Stimulated activated CD4-positive, alpha-beta T cell treated with anti-CD3 and anti-CD28 coated beads, Interleukin-12 subunit alpha, Interleukin-12 subunit beta, amount 100 ng/mL, for 4 hours (primary cell): ENCODE measurements at places on chromosomes 5 and 9.

- DNase-seq, result no peak
Observed at GRCh38 chr9:94894094-94894699, 167.7 kb downstream of the AOPEP start.

GRCh38 chr9:135490980-135491464 lies 9.5 kb upstream of the MRPS2 start:
- DNase-seq, result no peak

DNA sequence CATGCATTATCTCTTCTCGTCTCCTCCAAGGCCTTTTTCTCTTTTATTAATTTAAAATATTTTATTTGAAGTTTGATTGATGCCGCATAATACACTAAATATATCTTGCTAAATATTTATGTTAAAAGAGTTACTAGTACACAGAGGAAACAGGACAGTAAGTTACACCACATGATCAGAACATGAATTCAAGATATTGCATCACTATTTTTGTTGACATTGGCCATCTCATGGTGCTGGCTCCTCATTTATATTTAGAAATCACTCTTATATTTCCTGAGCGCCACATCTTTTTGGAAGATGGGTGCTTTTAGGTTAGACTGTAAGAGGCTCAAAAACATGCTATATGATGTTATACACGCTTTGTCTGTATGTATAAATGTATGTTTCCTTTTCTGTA lies 23.0 kb downstream of the SPEF2 start:
- no peak for DNase-seq

GRCh38 chr5:111299067-111299481 lies 74.9 kb downstream of the CAMK4 start:
- no peak for DNase-seq

DNA sequence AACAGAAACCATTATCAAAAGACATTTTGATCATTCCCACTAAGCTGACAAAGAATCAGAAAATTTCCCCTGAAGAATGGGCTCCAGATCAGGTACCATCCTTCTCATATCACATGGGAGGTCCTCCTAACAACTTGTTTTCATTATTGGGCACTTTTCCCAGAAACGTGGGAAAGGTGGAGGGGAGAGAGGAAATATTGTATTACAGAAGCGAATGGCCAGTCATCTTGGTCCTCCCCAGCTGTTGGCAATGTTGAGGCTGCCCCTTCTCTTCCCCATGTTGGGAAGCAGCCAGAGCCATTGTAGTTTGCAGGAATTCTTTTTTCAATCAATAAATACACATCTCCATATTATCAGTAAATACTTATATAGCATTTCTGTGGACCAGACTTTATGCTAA lies 126.2 kb upstream of the ZNF608 start:
- no peak for DNase-seq

- DNase-seq, result no peak
Observed at GRCh38 chr5:132498152-132498551, 7.6 kb upstream of the IRF1 start.

- DNase-seq, result no peak
Observed at GRCh38 chr5:154097031-154097430, 58.3 kb downstream of the MFAP3 start.

GRCh38 chr9:20658677-20659473 lies 25.2 kb upstream of the FOCAD start:
- no peak for DNase-seq

DNA sequence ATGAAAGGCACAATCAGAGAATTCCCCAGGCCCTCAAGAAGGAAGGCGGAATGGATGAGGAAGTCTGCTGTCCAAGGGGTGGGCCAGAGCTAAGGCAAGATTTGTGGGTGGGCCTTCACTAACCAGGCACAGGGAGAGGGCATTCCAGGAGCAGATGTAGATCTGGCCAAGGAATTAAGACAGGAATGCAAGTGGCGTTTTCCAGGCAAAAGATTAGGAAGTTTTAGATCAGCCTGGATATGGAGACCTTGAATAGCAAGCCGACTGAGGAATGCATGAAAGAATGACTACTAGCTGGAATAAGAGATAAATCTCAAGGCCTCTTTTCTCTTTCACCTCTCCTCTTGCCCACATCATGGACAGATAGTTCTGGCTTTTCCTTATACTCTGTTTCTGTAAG lies 68.5 kb downstream of the GHR start:
- DNase-seq, result no peak

GRCh38 chr5:178895615-178896571 lies at the start of gene ZFP2:
TSS of gene ZFP2 (plus strand) at chr5:178895913. CDS start at chr5:178931314, 35,401 bp downstream.
- peak; percentile 42 for DNase-seq

- no peak for DNase-seq
Observed at GRCh38 chr5:73420666-73421065, 27.9 kb downstream of the FOXD1 start.

DNA sequence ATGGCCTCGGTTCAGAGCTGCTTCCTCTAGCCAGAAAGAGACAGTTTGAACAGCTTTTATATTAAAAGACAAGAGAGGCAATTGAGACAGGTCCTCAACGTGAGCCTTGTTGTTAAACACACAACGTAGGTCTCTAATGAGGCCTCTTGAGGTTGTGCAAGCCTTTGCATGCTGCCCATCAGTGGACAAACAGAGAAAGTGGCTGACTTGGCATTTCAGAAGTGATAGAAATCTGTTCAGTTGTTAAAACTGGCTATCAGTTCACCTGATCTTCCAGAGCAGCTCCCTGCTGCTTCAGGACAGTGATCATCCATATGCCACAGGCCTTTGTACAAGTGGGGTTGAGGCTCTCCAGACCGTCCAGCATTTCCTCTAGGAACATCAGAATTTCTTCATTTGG lies 58.8 kb downstream of the MROH2B start:
- DNase-seq, result no peak

DNA sequence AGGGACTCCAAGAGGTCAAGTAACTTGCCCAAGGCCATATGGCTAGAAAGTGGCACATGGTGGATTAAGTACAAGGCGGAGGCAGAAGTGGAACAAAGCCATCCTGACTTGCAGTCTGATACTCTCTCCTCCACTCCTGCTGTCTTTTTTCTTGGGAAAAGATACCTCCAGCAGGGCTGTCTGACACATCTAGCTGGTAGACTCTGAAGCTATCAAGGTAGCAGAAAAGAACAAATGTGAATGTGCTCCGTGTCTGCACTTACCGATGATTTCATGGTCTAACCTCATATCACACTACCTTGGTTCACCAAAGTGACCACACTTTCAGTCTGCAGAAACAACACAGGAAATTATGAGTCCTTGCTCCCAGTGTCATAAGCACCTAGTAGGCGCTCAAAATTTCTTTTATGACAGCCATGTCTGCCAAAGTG lies 284.8 kb downstream of the CRB2 start:
- no peak for DNase-seq

- DNase-seq, result no peak
Observed at GRCh38 chr5:150057996-150058395, 28.4 kb downstream of the CSF1R start.

DNA sequence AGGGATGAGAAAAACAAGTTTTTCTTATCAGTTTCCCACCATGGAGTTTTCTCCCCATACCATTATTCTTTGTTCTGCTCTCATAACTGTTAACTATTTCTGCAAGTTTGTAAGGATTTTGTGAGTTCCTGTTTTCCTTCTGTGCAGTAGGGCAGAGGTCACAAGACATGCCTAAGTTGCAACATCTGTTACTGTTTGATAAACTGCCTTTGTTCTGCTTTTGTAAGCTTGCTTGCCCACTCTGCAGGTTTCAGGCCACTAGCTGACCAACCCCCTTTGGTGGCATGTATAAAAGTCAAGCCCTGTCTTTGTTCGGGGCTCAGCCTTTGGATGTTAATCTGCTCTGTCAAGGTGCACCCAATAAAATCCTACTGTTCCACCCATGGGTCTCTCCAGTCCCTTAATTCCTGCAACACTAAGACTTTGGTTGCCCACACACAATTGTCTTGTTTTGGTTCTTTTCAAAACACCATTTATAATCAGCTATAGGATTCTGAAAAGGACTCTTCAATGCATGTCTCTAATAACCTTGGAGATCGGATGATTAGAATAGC lies 545.4 kb downstream of the CDH9 start:
- no peak for DNase-seq

GRCh38 chr9:92808726-92809451 lies 44.3 kb upstream of the BICD2 start:
- DNase-seq, result peak; percentile 38

DNA sequence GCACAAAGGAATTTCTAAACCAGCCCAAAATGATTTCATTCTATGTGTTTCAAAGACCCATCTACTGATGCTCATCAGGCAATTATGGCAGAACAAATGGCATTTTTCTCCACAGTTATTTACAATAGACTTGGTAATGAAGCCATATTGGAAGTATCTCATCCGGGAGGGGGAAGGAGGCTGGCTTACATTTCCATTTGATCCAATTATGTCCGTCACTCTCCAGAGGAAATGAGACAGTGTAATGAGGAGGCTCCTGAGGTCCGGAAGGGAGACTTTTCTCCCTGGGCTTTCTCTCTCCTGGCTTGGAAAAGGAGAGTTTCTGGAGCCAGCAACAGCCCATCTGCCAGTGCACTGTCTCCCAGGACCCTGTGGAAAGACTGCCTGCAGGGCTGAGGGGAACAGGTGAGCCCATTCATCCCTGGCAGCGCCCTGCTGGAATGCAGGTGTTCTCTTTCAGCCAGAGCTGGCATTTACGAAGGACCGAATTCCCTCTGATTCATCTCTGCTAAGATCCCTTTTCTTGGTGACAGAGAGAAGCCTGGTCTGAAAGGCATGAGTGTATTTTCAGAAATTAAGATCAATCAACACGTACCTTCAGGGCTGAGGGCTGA lies 54.9 kb upstream of the SAP30L start:
- no peak for DNase-seq

GRCh38 chr5:171397190-171397589 lies 9.5 kb downstream of the NPM1 start:
- DNase-seq, result no peak

DNA sequence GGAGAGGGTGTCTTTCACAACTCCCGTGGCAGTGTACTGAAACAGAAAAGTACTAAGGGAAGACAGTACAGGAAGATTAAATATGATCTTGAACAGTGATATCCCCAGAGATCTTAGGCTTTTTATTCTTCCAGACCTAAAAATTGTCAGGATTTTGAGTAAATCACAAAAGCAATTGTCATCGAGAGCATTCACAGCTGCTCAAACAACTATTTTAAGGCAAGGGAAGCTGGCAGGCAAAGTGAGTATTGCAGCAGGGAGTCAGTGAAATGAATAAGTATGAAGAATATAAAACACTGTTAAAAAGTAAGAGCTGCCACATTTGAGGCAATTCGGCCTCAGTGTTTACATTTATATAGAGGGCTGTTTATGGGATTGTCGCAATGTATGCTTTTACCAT lies 479.0 kb downstream of the CAAP1 start:
- no peak for DNase-seq

GRCh38 chr5:136985785-136986475 lies 513.2 kb downstream of the SPOCK1 start:
- DNase-seq, result no peak

DNA sequence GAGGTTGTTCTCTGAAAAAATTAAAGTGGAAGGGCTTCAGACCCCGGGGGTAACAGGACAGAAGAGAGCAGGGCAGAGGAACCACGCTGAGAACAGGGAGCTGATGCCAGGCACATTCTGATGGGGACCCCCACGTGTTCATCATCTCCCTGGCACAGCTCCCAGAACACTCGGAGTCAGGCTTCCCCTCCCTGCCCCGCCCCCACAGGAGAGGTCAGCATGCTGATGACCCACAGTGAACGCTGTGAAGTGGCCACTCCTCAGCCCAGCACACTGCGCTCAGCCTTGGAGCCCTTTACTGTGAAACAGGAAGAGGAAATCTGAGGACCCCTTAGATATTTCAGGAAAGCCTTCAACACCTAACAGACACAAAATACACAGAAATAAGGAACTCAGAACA lies 16.4 kb downstream of the RETREG1 start:
- DNase-seq, result no peak

GRCh38 chr5:169696621-169697510 lies 59.8 kb downstream of the DOCK2 start:
- DNase-seq, result no peak

- DNase-seq, result no peak
Observed at GRCh38 chr5:30918171-30918570, 275.3 kb upstream of the CDH6 start.

DNA sequence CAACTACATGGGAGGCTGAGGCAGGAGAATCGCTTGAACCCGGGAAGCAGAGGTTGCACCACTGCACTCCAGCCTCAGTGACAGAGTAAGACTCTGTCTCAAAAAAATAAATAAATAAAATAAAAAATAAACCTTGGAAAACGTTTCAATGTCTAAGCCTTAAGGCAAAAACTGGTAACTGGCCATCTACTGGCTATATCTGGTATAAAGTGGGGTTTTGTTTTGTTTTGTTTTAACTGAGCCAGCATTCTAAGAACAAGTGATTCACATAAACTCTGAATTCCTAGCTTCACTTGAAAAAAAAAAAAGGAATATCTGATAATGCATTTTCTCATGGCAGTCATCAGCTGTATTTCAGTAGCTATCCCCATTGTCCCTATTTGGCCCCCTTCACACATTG lies 126.1 kb upstream of the EFNA5 start:
- DNase-seq, result no peak

GRCh38 chr9:136387217-136387616 lies 12.8 kb downstream of the SNAPC4 start:
- no peak for DNase-seq

DNA sequence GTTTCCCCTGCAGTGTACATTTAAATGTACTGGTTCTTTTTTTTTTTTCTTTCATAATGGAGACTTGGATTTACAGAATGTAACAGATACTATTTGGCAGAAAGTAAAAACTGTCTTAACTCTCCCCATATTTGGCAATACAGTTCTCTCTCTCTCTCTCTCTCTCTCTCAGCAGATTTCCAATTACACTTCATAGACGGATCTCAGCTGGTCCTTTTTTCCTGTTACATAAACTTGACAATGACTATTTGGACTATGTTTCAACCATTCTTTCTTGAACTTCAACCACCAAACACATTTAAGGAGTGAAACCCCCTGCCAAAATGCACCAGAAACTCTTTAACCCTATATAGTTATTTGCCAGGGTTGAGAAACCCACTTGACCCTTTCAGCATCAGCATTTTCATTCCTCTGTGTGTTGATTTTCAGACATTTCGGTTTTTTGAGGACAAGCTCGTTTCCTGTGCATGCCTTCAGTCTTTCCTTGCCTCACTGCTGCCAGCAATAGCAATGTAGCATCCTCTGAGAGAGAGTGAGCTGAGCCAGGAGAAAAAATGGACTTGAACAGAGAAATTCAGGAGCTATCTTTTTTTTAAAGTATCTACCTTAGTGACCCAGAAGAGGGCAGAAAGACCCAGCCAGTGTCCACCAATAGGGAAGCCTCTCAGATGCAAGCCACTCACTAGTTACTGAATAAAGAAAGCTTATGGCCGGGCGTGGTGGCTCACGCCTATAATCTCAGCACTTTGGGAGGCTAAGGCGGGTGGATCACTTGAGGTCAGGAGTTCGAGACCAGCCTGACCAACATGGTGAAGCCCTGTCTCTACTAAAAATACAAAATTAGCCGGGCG lies 26.0 kb upstream of the GNA14 start:
- no peak for DNase-seq

- DNase-seq, result no peak
Observed at GRCh38 chr5:14415024-14415697, 166.4 kb upstream of the OTULINL start.

- no peak for DNase-seq
Observed at GRCh38 chr9:69001921-69002320, 12.0 kb downstream of the PRKACG start.

- DNase-seq, result no peak
Observed at GRCh38 chr5:66209350-66209749, 65.2 kb downstream of the SREK1 start.

- no peak for DNase-seq
Observed at GRCh38 chr9:82721593-82721992, 341.3 kb downstream of the RASEF start.

- DNase-seq, result no peak
Observed at GRCh38 chr9:81915801-81916505, 12.3 kb upstream of the SPATA31D4 start.

GRCh38 chr9:136361047-136361753 lies 2.3 kb downstream of the DNLZ start:
- no peak for DNase-seq
